ENCODE measurements at places on chromosomes 3 and 15.
A peak's percentile ranks its signal among the peaks of the same experiment; 100 is the strongest.

DNA sequence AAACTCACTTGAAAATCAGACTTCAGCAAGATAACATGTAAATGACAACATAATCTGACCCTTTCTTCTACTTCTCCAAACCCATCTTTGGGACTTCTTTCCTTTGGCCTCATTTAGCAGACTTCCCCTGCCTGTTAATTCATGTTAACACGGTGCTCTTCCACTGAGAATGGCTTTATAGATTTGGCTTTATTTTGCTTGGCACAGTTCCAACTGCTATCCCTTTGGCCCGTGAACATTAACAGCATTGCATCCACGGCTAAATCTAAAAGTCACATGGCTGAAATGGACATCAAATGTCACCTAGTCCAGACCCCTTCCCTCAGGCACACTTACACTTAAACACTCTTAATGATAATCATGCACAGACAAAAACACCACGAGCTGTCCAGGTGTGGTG lies 3.8 kb downstream of the ZMAT3 start:
- DNase-seq = no peak

DNA sequence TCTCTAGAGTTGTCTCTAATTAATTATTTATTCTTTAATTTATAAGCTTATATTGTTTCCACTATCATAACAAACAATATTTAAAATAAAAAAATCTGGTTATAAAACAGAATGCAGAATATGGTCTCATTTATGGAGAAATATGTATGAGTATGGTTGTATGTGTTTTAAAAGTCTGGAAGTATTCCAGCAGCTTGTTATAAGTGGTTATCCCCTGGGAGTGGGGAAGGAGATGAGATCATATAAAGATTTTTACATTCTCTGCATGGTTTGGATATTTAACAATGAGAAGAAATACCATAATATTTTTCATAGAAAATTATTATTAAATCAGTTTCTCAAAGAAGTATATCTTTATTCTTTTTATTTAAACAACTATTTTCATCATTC lies 135.4 kb upstream of the MB21D2 start:
- no peak for DNase-seq

DNA sequence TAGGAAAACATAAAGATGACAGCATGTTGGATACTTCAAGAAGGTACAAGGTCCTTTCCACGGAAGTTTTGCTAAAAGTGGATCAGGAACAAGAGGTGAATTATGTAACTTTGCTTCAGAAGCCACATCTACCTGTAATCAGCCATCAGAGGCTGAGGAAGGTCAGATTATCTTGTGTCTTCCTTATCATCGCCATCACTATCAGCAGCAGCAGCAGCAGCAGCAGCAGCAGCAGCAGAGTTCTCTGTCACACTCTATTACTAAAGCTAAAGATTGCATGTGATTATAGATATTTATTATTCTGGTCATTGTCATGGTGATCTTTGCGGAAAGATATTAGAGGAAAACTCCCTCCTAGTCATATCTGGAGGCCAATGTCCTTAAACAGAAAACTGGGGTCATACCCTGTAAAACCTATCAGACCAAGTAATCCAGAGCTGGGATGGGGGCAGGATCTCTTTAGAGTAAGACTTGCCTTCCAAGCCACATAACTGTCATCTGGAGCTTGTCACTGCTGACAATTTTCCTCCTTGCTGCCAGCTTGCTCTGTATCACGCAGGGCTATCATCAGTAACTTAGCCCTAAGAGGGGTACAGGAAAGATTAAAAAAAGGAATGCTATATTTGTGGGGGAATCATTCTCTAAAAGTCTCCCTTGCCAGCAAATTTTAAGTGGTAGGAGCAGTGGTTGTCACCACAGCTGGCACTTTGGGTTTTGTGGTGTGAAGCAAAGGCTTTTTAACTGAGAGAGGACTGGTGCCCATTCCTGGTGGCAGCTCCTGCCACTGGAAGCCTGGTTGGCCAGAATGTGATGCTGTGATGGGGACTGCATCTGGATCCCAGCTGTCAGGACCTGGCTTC lies 130.9 kb upstream of the RASGRP1 start:
- DNase-seq = no peak

DNA sequence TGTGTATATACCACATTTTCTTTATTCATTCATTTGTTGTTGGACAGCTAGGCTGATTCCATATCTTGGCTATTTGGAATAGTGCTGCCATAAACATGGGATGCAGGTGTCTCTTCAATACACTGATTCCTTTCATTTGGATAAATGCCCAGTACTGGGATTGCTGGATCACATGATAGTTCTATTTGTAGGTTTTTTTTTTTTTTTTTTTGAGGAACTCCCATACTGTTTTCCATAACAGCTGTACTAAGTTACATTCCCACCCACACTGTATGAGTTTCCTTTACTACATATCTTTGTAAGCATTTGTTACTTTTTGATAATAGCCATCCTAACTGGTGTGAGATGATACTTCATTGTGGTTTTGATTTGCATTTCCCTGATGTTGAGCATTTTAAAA lies 437.7 kb downstream of the DIPK2A start:
- no peak for DNase-seq

- DNase-seq = no peak
These were observed 25.0 kb downstream of the CRYGS start for GRCh38 chr3:186519021-186519658.

GRCh38 chr3:124993466-124993865 lies 58.9 kb upstream of the MUC13 start:
- no peak for DNase-seq

GRCh38 chr15:83472151-83472550 lies 25.0 kb downstream of the SH3GL3 start:
- no peak for DNase-seq

DNA sequence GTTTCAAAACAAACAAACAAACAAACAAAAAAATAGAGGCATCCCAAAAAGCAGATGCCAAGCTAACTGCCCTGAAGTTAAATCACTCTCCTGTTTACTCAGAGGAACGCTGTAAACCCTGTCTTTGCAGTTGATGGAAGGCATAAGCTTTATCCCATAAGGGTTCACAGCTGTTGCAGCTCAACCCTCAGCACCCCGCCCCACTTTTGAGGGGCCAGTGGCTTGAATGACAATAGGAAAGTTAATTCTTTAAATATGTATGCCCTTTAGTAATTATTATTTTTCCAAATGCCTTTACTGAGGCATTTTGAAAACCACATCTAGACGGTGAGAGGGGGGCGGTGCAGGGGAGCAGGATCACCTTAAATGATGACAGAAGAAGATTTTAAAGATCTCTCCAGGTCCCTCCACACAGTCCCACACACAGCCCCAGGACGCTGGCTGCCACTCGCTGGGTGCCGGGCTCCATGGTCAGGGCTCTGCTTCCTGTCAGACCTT lies 272.1 kb downstream of the FAM43A start:
- DNase-seq = no peak

DNA sequence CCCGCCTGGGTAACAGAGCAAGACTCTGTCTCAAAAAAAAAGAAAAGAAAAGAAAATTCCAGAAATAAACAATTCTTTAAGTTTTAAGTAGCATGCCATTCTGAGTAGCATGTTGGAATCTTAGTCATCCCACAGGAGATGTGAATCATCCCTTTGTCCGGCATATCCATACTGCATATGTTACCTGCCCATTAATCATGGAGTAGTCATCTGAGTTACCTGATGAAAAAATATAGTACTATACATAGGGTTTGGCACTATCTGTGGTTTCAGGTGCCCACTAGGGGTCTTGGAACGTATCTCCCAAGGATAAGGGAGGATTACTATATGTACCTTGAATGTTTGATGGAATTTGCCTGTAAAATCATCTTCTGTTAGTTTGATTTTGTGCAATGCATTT lies 6.3 kb upstream of the CCR4 start:
- DNase-seq = no peak

- no peak for DNase-seq
These were observed 667.9 kb upstream of the SGO1 start for GRCh38 chr3:20853890-20854289.

DNA sequence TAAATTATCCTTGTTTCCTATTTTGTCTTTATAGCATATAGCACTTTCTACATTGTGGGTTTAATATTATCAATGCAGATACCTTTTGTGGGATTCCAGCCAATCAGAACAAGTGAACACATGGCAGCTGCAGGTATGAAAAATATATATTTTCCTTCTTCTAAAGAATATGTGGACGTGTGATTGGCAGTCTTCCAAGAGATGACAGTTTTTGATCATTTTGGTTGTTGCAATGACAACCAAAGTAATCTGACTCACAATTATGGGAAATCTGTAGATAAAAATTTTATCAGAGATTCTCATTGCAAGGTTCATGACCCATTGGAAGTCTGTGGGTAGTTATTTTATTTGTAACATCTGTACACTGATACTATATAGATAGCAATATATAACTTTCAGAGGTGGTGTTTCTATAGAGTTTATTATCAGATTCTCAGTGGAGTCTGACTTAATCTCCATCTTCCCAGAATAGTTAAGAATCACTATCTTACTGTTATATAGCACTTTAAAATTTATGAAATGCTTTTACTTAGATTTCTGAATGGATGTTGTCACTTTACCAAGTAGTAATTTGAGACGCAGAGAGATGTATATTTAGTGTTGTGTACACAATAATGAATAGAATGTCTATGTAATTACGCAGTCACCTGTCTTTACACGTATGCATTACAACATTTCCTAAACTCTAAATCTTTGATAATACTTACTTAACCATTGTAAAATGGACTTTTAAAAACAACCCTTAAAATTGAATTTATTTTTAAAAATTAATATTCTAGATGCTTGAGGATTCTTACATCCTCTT lies 82.5 kb downstream of the STT3B start:
- DNase-seq = no peak

DNA sequence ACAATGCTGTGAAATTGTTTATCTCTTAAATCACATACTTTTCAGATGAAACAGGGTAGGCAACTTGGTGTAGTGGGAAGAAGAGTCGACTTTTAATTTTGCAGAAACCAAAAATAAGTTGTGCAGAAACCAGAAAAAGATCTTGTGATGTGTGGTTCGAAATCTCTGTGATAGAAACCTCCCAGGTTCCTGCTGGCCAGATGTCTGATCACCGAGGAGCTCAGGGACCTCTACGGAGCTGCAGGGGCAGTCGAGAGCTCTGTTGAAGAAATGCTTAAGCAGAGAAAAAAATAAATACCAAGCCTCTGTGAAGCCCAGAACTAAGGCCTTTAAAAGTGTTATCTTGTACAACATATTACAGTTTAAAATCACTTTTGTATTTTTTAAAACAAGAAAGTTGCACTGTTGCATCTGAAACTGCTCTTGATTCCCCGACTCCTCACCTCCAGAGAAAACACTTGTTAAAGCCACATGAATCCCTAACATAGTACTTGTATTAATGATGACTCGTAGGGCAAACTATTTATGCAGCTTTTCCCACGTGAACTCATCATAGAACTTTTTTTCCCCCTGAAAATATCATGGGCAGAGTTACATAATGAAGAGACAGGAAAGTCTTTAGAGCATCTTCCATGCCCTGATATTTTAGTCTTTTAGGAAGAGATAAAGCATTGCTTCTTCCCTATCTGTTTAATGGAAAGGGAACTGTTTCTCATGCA lies 51.3 kb downstream of the CCK start:
- no peak for DNase-seq

DNA sequence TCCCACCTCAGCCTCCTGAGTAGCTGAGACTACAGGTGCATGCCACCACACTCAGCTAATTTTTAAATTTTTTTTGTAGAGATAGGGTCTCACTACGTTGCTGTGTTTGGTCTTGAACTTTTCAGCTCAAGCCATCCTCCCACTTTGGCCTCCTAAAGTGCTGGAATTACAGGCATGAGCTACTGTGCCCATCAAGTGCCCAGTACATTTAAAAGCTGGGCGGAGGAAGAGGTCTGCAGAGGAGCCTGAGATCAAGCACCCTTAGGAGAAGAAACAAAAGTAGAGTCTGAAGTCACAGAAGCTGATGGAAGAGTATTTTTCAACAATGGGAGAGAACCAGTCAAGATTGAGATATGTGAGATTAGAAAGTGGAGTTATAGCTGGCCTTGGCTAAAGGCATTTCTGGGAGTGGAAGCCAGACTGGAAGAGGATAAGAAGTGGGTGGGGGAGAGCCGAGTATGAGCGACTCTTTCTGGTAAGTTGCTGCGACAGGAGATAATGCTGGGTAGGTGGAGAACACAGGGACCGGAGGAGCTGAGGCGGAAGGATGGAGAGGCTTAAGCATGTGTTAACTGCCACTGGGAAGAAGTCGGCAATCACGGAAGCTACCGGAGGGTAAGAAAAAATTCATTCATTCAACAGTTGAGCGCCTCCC lies 782 bp upstream of the IREB2 start:
- no peak for DNase-seq

DNA sequence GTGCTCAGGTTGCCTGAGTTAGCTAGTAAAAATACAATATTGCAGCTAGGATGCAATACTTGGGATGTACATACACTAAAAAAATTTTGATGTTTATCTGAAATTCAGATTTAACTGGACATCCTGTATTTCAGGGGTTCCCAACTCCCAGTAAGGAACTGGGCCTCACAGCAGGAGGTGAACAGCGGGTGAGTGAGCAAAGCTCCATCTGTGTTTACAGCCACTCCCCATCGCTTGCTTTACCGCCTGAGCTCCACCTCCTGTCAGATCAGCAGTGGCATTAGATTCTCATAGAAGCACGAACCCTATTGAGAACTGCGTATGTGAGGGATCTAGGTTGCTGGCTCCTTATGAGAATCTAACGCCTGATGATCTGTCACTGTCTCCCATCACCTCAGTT lies 285.1 kb upstream of the PROK2 start:
- DNase-seq = no peak

GRCh38 chr3:141646760-141647561 lies 91.1 kb upstream of the RNF7 start:
- DNase-seq = peak; percentile 40

DNA sequence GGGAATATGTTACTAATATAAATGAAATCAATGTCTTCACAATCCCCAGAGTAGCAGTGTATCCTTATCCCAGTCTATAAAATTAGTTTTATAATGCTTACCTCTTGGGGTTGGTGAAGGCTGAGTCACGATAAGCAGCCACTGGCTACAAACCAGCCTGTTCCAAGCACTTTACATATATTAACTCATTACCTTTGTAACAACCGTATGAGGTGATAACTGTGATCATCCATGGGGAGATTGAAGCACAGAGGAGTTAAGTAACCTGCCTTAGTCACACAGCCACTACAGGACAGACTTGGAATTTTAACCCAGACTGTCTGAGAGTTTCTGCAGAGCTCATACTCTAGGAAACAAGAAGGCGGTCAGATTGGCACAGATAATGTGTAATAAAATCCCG lies 43.3 kb upstream of the MITF start:
- no peak for DNase-seq

Data from NCI-H460 (cell line).